ENCODE measurements at places on chromosomes 7 and 10. TPM values are rescaled to one million over a fixed set of nuclear protein-coding genes. Genes with fewer than 3 reads are reported as not detected.

GRCh38 chr7:37394158-37394557, 54.5 kb downstream of the ELMO1 start:
- H3K36me3 ChIP-seq = no peaks in the 10 kb centered on the region
- peaks cover 57% of the 10 kb centered on the region for H3K4me1 ChIP-seq
- H3K4me3 ChIP-seq = no peak overlapping the region
- H3K27me3 ChIP-seq = no peaks in the 10 kb centered on the region

GRCh38 chr7:52695973-52696595, 339.3 kb upstream of the POM121L12 start:
- no peaks in the 10 kb centered on the region for H3K27me3 ChIP-seq
- H3K36me3 ChIP-seq = no peaks in the 10 kb centered on the region
- H3K4me1 ChIP-seq = no peaks in the 10 kb centered on the region
- no peak overlapping the region for H3K27ac ChIP-seq
- DNase-seq = no peak
- H3K4me3 ChIP-seq = no peak overlapping the region

DNA sequence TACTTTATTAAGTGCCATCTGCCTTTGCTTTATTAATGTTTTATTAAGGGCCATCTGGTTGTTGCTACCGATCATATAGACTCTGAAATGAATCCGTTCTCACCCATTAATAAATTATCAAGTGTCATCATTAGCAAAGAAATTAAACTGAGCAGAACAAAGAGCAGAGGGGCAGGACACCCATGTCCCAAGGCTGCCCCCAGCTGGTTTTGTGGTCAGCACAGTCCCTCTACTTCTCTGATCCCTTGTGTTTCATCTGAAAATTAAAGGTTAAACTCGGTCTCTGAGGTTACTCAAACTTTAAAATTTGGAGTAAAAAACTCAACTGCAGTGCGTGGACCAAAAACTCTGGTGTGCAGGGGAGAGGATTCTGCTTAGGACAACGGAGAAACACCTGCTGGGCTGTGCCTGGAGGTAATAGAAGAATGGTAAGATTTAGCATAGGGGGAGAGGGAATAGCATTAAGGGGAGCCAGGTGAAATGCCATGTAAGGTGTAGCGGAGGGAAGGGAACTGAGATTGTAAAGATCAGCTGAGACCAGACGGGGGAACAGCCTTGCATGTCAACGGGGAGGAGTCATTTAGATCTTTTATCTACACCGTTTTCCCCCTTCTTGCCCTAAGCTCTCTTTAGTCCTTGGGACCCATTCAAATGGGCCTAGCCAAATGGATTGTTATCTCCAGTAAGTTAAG, 10.8 kb upstream of the GSDME start:
- no peaks in the 10 kb centered on the region for H3K36me3 ChIP-seq
- no peak overlapping the region for H3K4me3 ChIP-seq
- H3K27me3 ChIP-seq = no peaks in the 10 kb centered on the region
- no peak overlapping the region for H3K27ac ChIP-seq
- peaks cover 9% of the 10 kb centered on the region for H3K4me1 ChIP-seq
- no peak for DNase-seq

- peaks cover 8% of the 10 kb centered on the region for H3K4me1 ChIP-seq
- no peak overlapping the region for H3K4me3 ChIP-seq
- peaks cover 20% of the 10 kb centered on the region for H3K27me3 ChIP-seq
Measured at GRCh38 chr7:87223666-87224065, 4.1 kb upstream of the TMEM243 start.

DNA sequence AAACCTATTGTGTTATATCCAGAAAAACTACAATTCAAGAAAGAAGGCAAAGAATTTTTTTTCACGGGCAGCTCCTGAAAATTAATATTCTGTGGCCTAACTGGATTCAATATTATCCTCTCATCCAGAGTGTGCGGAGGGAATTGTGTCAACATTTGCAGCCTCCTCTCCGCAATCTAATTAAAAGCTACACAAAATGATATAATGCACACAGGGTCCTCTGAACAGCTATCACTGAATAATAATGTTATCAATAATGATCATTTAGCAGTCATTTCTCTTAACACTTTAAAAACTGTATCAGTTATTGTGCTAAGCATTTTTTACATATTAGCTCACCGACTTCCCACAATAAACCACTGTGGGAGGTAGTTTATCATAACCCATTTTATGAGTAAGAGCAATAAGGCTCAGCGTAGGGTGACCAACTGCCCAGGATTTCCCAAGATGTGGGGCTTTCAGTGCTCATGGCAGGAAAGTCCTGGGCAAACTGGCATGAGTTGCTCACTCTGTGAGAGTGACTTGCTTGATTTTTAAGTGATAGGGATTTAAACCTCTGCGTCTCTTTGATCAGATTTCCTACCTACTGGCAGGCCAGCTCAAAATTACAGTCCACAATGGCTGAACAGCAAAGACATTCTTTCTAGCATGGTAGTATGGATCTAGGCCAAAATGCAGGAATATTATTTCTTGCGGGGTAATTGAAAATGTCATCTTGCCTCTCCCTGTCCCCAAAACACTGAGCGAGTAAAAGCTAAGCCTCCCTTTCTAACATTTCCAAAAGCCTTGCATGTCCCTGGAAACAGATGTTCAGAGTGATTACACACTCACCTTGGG, 65.7 kb downstream of the AOAH start:
- no peaks in the 10 kb centered on the region for H3K36me3 ChIP-seq
- H3K4me1 ChIP-seq = peaks cover 9% of the 10 kb centered on the region
- no peaks in the 10 kb centered on the region for H3K27me3 ChIP-seq
- no peak for DNase-seq
- H3K4me3 ChIP-seq = no peak overlapping the region

GRCh38 chr10:106107706-106108105, 1056.8 kb downstream of the SORCS1 start:
- no peaks in the 10 kb centered on the region for H3K27me3 ChIP-seq
- no peak overlapping the region for H3K4me3 ChIP-seq
- H3K27ac ChIP-seq = no peak overlapping the region
- no peaks in the 10 kb centered on the region for H3K4me1 ChIP-seq
- no peaks in the 10 kb centered on the region for H3K36me3 ChIP-seq
- no peak for DNase-seq

Gene ADIRF
- 55.1 TPM for total RNA-seq

Gene SLC18A3
- not detected for total RNA-seq

Gene LARP4B
- 82.6 TPM for total RNA-seq

Measured in heart right ventricle (tissue), 16 donors.